Activated effector memory CD4-positive, alpha-beta T cell treated with anti-CD3 and anti-CD28 coated beads, Interleukin-2, amount 50 U/mL, for 16 hours (primary cell): ENCODE measurements at places on chromosomes 7 and 10.

- DNase-seq = peak; percentile 64
These were observed 557 bp downstream of the HOXA11 start for GRCh38 chr7:27184337-27185012.

DNA sequence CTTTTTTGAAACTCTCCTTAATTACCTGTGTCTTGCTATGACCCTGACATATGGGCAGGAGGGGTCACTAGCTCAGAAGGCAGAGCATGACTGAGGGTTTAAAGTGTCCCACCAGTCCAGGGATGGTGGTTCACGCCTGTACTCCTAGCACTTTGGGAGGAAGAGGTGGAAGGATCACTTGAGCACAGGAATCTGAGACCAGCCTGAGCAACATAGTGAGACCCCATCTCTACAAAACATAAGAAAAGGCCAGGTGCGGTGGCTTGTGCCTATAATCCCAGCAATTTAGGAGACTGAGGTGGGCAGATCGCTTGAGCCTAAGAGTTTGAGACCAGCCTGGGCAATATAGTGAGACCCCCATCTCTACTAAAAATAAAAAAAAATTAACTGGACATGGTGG is 133.8 kb downstream of the TMEM178B start:
- no peak for DNase-seq

GRCh38 chr7:128877756-128878120 is 15.1 kb downstream of the ATP6V1F start:
- no peak for DNase-seq

- peak; percentile 43 for DNase-seq
These were observed 8.8 kb upstream of the TRPV6 start for GRCh38 chr7:142894112-142894984.

GRCh38 chr7:78222001-78222751 is 423.6 kb downstream of the PHTF2 start:
- no peak for DNase-seq

- no peak for DNase-seq
These were observed 101.4 kb downstream of the CREM start for GRCh38 chr10:35228058-35228457.

DNA sequence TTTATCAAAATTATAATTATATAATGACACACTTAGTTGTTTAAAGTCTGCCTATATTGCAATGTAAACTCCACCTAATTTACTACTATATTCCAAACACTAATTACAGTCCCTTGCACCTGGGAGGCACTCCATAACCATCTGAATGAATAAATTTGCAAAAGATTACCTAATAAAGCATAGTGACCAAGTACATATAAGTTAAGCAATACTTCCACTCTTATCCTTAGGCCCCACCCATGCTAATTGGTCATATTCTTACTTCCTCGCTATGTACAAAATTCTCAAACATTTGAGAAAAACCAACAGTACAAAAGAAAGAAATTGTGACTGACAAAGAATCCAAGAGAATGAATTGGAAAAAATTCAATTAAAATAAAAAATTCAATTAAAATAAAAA is 65.3 kb downstream of the ZFAND4 start:
- DNase-seq = no peak

GRCh38 chr10:52961323-52961722 is 188.7 kb upstream of the MBL2 start:
- no peak for DNase-seq

DNA sequence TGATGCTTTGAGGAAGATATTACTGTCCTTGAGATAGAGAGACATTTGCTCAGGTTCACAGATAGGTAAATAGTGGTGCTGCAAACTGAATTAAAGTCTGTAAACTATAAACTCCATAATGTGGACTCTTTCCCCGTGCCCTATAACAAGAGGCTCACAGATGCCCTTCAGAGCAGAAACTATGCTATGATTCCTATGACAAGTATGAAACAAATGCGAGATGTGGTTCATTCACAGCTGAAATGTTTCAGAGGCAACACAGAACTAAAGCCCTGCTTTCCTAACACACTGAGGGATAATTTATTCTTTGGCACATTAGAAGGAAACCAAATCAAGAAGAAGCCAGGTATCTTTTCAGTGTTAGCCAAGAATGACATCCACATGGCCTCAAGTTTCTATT is 13.4 kb downstream of the CHUK start:
- DNase-seq = no peak

DNA sequence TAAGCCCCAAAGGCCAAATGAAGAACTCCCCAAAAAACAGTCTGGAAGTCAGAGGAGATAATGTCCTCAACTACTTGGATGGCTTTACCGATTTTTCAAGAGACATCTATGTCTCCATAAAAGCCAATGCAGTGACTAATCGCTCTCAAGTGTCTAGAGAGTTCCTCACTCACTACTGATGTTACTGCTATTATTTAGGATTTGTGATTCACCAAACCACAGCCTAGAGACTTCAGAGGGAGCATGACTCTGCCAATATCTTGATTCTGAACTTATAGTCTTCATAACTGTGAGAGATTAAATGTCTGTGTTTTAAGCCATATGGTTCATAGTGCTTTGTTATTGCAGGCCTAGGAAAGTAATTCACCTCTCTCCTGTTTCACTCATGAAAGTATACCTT is 160.2 kb downstream of the IPMK start:
- DNase-seq = no peak

- DNase-seq = no peak
These were observed 67.8 kb upstream of the PDCD4 start for GRCh38 chr10:110803830-110804338.

- DNase-seq = no peak
These were observed 61.8 kb downstream of the ADD3 start for GRCh38 chr10:110069502-110069982.

DNA sequence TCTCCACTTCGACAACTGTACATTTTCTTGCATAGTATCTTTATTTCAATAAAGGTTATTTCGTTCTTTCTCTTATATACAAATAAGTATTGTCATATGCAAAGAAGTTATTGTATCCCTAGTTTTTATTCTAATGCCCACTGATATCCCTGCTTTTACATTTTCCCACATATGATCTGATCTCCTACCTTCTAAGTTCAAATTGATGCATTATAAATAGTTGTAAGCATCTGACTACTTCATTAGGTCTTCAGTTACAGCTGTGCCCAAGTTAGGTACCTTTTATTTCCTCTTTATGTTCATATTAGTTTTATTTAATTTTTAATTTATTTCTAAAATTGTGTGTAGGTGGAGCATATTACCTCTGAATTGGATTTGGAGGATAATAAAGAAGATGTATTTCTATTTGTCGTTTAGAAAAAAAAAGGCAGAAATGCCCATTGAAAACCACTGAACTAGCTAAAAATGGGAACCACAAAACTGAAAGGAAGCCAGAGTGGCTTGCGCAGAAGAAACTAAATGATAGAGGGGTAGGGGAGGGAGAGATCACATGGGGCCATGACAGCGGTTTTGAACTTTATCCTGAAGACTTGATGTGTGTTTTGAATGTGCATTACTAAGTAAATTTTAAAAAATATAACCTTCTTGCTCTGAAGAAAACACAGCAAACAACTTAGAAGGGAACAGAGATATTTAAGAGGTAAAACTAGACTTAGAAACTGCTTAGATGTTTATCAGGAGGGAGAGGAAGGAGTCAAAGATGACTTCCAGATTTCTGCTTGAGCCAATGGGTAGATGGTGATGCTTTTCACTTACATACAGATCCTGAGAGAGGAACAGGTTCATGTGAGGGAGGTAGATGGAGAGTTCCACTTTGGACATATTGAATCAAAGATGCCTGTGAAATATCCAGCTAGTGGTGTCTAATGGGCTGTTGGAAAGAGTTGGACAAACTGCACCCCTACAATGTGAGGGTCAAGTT is 9.3 kb upstream of the ZC3HAV1L start:
- DNase-seq = no peak

DNA sequence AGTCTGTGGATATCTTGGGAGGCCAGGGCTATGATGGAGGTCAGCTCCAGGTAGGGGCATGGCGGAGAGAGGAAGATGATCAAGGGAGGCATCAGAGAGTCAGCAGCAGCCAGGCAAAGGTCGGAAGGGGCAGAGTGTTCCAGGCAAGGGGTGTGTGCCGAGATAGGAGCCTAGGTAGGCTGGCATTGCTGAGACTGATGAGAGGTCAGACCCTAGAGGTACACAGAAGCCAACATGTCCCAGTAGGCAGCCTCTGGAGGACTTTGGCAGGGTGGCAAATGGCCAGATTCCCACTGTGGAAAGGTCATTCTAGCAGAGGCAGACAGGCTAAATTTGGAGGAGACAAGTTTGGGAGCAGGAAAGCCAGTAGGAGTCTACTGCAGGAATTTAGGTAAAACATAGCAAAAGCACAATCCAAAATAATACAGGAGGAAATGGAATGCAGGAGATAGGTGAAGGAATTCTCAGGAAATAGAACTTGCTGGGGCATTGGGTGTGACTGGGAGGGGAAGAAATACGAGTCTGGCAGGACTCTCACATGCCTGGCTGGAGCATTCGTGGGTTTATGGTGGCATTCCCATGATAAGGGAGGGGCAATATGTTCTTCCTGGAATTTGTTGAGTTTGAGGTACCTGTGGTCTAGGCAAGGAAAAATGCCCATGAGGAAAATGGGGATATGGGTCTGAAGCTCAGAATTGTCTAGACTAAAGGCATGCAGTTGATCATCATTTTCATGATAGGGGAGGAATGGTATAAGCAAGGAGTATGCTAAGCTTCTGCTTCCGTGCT is 25.7 kb downstream of the TMEM176A start:
- no peak for DNase-seq
